Stimulated activated CD8-positive, alpha-beta memory T cell treated with anti-CD3 and anti-CD28 coated beads, Interleukin-4, amount 100 ng/mL, for 48 hours (primary cell): ENCODE measurements at places on chromosomes 12 and 14.

DNA sequence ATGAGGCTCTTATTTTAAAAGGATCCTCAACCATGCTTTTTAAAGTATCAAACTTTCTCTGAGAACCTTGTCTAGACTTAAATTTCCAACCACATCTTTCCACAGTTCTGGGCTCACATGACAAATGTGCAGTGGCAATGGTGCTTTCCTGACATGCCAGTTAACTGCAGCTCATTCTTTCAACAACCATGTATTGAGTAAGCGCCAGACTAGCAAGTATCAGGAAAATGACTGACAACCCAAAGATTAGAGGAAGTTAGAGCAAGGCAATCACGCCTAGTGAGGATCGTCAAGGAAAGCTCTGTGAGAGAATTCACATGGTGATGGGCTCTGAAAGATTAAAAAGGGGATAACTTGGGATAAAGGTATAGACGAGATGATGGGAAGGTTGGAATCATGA lies 35.8 kb downstream of the FLVCR2 start:
- DNase-seq = no peak

DNA sequence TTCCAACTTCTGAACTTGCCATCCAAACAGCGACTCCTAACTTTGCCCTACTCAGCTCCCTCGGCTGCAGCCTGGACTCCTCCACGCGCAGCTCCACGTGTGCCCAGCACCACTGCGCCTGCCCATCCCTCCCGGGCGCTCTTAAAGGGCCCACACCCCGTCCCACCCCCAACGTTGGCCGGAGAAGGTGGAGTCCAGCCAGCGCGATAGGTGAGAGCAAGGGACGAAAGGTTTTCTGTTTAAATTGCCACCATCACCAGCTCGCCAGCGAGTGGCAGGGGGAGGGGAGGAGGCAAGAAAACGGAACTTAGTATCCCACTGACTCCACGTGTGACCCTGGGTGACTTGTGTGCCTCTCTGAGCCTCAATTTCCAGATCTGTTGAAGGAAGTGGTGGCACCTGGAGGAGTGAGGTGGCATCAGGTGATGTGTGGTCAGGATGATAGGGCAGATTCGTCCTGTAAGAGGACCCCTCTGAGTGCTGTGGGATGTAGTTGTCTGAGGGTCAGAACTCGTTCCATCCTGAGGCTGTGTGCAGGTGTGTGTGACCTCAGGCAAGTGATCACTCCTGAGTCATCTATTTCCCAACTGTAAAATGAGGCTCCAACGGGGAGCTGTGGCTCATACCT lies 59.7 kb downstream of the TRPV4 start:
- no peak for DNase-seq

- no peak for DNase-seq
Observed at GRCh38 chr14:88849716-88850115, 25.3 kb downstream of the TTC8 start.

DNA sequence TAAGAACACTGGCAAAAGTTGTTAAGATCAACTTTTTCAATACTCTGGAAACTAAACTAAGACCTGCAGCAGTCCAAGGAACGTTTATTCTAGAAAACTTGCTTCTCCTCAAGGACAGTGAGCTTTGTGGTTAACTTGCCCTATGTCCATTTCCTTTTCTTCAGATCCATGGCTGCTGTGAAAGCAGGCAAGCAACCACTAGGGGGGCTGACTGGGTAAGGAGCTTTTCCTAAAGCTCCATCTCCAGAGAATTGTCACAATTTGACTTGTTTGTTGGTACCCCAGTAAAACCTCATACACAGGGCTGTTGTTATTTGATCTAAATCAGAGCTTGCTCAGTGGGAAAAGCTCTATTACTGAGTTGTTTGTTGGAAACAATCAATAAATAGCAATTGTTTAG lies 10.1 kb upstream of the RPL10L start:
- DNase-seq = no peak

DNA sequence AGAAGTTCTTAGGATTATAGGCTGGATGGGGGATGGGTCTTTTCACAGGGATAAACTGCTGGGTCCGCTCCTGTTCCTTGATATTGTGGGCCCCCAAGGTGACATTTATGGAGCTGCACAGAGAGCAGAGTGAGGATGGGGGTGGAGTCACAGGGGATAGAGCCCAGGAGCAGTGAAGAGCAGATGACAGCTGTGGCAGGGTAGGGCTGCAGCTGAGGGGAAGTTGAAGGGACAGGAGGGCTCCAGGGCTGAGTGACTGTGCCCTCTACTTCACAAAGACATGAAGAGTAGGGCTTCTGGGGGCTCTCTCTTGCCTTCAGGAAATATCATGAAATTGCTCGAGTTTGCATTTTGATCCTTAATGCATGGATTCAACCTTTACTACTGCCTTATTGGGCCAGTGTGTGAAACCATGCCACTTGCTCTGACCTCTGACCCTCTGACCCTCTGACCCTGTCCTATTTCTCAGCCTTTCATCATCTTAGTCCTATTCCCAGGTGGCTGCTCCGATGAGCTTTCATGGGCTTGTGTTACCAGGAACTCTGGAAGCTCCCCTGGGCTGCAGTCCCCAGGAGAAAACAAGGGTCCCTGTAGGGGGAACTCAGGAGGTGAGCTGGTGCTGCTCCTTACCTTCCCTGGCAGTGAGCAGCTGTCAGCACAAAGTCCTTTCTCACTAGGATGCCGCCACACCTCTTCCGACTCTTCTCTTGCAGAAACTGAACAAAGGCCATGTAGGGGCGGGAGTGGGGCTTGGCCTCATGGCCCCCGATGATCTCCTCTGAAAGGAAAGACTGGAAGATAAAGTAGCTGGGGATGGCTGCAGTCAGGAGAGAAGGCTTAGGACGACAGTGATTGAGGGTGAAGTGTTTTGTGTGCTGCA lies 1.6 kb downstream of the GZMH start:
- no peak for DNase-seq

- no peak for DNase-seq
Observed at GRCh38 chr14:95356245-95356869, 36.6 kb upstream of the CLMN start.

DNA sequence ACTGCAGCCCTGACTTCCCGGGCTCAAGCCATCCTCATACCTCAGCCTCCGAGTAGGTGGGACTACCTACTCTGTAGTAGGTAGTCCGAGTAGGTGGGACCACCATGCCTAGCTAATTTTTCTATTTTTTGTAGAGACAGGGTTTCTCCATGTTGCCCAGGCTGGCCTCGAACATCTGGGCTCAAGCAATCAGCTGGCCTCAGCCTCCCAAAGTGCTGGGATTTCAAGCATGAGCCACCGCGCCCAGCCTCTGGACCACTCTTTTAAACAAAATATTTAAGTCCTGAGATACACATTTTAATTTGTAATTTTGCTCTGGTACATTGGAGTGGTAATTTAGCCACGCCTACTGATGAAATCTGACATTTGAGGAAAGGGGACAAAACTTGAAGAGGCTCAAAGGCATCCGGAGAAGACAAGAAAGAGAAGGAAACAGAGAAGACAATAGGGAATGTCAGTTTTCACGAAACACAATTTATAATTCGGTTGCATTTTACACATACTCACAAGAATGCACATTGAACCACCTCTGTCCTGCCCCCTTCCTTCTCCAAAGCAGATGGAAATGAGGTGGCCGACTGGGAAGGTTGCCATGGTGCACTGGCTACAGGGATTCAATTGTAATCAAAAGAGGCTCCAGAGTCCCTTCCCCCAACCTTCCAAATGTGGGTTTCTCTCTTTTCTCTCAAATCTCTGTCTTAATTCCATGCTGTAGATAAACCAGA lies 9.7 kb upstream of the TUBA1A start:
- no peak for DNase-seq

DNA sequence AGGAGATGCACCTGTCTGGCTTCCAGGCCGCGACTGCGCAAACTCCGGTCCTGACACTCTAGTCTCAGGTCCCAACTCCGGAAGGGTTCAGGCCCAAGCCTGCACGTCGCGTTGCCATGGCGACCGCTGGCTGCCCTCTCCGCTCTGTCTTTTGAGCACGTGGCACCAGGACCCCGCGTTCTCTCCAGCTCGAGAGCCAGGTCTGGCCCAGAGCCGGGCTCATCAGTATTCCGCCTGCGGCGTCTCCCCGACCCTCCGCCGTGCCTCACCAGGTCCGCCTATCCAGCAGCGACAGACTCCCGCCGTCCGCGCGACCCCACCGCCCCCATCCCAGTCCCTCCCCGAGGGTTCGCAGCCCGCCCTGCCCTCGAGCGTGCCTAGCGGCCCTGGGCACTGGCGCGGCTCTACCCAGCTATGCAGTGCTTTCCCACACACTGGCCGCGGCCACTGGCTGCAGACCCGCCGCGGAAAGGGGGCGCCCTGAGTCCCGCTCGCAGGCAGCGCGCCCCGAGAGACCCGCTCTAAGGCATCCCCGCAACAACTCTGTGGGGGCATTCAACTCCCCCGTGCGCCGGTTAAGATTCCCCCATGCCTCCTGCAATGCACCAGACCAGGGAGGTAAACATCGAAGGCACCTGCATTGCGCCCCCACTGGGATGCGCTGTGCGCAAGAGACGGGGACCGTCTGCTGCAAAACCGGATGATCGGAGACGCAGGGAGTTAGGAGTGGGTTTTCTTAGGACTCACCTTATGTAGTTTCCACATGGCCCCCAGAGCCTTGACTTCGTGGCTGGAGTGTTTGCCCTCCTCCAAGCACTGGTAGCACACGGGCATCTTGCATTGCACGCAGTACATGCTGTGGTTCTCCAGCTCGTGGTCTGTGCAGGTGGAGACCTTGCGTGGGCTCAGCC lies 1.3 kb downstream of the TRIM9 start:
- DNase-seq = peak; percentile 68

DNA sequence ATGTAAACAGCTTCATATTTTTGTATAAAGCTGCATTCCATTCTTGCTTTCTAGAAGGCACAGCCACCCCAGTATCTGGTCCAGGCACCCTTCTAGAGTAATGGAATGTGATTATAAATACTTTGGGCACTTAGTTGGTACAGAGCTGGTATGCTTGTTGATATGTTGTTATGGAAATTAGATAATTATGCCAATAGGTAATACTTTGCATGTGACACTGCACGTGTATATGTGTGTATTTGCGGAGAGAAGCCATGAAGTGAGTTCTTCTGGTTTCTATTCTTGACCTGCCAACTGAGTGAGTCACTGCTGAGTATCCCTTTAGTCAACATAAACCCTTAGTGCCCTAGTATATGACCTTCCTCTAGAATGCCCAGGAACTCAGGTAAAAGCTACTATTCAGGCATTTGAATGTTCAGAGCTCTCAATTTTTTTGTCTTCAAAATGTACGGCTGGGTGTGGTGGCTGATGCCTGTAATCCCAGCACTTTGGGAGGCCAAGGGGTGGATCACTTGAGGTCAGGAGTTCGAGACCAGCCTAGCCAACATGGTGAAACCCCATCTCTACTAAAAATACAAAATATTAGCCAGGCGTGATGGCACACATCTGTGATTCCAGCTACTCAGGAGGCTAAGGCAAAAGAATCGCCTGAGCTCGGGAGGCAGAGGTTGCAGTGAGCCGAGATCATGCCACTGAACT lies 6.2 kb upstream of the TCP11L2 start:
- DNase-seq = no peak

DNA sequence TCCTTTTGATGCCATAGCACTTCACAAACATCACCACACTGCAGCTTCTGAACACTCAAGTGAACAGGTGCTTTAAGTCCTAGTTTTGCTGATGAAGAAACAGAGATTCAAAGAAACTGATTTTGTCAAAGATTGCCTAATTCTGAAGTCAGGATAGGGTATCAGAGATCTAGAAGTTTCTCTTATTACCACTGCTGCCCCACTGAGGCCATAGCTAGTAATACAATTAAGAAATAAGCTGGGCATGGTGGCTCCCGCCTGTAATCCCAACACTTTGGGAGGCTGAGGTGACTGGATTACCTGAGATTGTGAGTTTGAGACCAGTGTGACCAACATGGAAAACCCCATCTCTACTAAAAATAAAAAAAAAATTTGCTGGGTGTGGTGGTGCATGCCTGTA lies 458.3 kb upstream of the SEL1L start:
- no peak for DNase-seq

DNA sequence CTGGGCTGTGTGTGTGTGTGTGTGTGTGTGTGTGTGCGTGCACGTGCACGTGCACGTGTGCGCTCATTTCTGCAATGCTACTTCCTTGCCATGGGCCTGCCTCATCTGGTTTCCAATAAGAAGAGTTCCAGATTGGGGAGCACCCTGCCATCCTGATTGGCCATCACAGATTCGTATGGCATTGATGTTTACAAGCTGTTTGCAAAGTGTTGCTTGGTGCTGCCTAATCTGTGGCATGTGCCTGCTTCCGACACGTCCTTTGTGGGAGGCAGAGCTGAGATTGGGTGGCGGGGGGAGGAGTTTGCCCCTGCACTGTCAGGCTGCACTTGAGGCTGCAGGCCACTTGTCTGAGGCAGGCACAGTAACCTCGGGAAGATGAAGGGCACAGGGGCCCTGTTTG lies 39.2 kb downstream of the SAMD4A start:
- no peak for DNase-seq

DNA sequence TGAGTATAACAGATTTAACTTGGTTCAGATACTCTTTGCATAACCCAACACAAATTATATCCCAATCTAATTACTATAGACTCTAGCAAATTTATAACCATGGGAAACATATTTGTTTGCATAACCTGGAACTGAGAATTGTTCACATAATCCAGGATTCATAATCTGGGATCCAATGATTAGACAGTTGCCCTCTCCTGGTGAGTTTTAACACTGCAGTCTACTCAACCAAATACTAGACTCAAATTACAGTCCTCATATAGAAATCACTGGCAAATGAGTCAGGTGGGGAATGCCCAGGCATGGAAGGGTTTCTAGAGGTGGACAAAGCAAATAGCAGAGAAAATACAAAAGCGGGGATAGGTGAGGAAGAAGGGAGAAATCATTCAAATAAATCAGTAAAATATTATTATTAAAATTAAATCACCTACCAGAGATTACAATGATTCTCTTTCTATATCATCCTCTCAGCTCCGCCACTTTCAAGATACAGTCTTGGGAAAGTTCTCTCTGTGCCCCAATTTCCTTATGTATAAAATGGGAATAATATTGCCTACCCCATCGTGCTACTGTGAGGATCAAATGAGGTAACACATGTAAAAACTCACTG lies 9.4 kb downstream of the GCH1 start:
- DNase-seq = no peak

DNA sequence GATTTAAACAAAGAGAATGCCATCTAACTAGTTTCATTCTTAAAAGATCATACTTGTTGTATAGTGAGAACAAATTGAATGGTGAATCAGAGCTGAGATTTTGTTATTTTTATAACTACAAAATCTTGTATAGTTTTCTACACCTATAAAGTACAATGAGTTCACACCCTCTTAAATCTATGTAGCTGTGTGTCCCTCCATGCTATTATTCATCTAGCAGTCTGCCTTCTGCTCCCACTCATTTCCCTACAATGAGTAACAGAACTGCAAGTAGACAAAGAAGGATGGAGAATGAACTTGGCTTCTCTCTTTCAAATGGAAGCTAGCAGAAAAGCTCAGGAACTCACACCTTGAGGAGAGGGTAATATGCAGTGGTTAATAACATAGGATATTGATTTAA lies 7.1 kb downstream of the IFNG-AS1 start:
- DNase-seq = no peak

- DNase-seq = no peak
Observed at GRCh38 chr12:95173392-95174251, 43.6 kb downstream of the FGD6 start.
